ENCODE measurements at places on chromosomes 5 and 9.

GRCh38 chr9:104536756-104537155 lies at the start of gene OR13C3:
OR13C3 (minus strand) TSS chr9:104536856; CDS start chr9:104536723, 133 bp downstream.
- no peak for DNase-seq

DNA sequence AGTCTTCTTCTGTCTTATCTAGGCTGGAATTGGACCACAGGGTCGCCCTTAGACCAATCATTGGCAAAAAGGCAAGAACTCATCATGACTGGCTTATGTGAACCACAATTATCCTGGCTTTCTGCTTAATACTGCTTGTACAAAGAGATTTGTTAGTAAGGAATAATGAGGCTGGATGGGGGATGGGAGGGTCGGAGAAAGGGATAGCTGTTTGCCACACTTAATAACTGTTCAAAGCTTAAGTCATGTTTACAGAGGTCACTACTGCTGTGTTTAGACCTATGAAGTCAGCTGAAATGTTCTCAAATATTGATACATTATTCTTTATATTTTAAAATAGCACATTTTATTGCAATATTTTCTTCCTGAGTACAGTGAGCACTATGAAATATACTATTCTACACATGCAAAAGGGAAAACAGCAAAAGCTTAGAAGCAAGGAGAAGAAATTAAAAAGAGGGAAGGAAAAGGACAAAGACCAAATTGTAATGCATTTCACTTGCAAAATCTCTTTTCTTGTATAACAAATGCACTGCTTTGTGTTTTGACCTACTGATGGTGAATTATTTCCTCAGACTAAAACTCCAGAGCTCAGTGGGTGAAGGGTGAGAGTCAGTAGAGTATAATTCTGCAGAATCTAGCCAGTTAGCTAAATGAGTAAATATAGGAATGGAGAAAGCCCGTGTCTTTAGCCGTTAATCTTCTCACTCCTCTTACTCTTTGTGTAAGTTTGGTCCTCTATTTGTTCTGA lies 404.9 kb upstream of the ZNF608 start:
- no peak for DNase-seq

DNA sequence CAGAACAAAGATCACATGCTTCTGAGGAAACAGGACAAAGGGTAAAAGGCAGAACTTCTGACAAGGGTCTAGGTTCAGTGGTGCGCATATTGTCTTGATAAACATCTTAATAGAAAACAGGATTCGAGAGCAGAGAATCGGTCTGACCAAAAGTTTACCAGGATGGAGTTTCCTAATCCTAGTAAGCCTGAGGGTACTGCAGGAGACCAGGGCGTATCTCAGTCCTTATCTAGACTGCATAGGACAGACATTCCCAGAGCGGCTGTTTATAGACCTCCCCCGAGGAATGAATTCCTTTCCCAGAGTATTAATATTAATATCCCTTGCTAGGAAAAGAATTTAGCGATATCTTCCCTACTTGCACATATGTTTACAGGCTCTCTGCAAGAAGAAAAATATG lies 32.4 kb upstream of the TNFSF8 start:
- no peak for DNase-seq

GRCh38 chr9:123978981-123979380 lies 32.6 kb upstream of the LHX2 start:
- DNase-seq = no peak

GRCh38 chr9:106286249-106286648 lies 576.7 kb upstream of the ZNF462 start:
- DNase-seq = peak; percentile 16

- DNase-seq = no peak
These were observed 1967.1 kb upstream of the WWC1 start for GRCh38 chr5:166324372-166324771.

GRCh38 chr9:109474170-109474569 lies 23.9 kb downstream of the PTPN3 start:
- no peak for DNase-seq

- DNase-seq = no peak
These were observed 1765.3 kb downstream of the EFNA5 start for GRCh38 chr5:105905392-105905791.

DNA sequence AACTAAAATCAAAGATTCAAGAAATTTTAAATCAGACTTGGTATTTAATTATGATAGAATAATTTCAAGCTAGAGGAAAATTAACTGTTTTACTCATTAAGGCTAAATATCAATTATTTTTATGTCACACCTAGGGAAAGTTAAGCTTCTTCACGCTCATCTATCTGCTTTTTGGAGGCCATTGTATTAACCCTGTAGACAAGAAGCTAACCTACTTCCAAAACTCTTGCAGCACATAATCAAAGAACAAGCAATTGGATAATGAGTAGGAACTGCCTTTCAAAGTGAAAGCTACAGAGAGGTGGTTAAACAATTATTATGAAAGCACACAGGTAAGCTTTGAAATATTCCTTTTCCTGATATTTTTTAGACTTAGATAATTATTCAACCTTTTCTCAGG lies 6.7 kb downstream of the EBF1 start:
- DNase-seq = no peak

GRCh38 chr9:107270082-107270481 lies 13.0 kb upstream of the RAD23B start:
- no peak for DNase-seq

GRCh38 chr5:177590406-177590805 lies 1.6 kb upstream of the TMED9 start:
- DNase-seq = no peak

- no peak for DNase-seq
These were observed 823.2 kb downstream of the TLE1 start for GRCh38 chr9:80866121-80866520.

DNA sequence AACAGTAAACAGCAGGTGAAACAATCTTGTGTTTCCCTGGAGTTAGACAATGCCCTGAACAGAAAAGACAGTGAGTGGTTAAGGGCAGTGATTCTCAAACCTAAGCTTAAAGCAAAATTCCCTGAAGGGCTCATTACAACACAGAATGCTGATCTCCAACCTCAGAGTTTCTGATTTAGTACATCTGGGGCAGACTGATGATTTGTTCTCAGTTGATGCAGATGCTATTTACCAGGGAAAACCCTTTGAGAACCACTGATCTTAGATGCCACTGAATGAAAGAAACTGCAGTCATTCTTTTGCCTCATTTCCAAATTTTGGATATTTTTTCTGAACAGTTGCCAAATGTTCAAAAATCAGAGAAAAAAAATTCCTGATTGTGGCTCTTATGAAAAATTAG lies 18.7 kb upstream of the ADAM19 start:
- DNase-seq = no peak

GRCh38 chr9:130417602-130418001 lies 27.2 kb upstream of the ASS1 start:
- peak; percentile 25 for DNase-seq

DNA sequence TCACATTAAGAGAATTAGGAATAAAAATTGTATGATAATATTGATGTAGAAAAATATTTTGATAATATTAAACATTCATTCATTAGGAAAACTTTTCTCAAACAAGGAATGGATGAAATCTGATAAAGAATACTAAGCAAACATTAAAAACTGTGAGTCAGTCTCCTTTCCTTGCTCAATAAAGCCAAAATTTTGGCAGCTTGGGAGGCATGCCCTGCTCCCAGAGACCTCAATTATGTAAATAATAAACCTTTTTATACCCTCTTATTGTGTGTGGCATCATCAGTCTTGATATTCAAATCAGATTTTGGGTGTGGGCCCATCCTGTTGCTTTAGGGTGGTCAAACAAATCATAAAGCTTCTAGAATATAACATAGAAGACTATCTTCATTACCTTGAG lies 36.6 kb upstream of the CCL21 start:
- no peak for DNase-seq

- no peak for DNase-seq
These were observed 49.6 kb upstream of the CPLX2 start for GRCh38 chr5:175821790-175822211.

GRCh38 chr9:20511686-20512085 lies 110.6 kb downstream of the MLLT3 start:
- no peak for DNase-seq

- DNase-seq = peak; percentile 65
These were observed at the start of gene UBE2QL1 for GRCh38 chr5:6448622-6449464. UBE2QL1 (plus strand) TSS chr5:6448859; CDS start chr5:6448894, 35 bp downstream.

GRCh38 chr5:178547052-178547666 lies 43.0 kb downstream of the COL23A1 start:
- DNase-seq = no peak

- no peak for DNase-seq
These were observed 123.3 kb upstream of the RUSC2 start for GRCh38 chr9:35366627-35367026.

GRCh38 chr5:2186472-2187015 lies 303.8 kb upstream of the IRX4 start:
- no peak for DNase-seq

DNA sequence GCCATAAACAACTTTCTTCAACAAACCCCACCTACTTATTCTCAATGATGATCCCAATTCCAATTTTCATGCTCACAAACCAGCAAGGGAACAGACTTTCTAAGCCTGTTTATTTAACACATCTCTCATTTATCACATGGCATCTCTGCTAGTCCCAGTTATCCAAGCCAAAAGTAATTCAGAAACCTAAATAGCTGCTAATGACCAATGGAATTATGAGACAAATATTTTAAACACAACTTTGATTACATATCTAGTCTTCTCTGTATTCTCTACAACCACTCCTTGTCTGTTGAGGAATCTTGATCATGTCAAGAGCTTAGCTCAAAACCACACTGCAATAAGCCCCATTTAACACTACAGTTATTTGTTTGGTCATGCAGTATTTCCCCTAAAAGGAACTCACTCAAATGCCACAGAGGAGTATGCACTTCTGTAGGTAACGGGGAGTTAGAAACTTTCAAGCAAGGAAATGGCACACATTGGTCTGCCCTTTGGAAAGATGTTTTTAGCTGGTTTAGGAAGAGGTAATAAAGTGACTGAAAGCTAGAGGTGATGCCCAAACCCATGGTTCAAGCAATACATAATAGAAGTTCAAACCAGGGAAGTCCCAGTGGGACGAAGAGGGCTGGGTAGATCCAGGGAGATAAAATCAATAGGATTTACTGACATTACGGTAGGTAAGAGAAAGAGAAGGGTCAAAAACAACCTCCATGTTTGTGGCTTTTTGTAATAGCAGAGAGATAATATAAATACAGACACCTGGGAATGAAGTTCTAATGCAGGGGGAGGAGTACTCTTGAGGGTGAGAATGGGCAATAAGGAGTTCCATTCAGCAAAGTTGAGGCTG lies 42.1 kb upstream of the HTR4 start:
- DNase-seq = no peak

DNA sequence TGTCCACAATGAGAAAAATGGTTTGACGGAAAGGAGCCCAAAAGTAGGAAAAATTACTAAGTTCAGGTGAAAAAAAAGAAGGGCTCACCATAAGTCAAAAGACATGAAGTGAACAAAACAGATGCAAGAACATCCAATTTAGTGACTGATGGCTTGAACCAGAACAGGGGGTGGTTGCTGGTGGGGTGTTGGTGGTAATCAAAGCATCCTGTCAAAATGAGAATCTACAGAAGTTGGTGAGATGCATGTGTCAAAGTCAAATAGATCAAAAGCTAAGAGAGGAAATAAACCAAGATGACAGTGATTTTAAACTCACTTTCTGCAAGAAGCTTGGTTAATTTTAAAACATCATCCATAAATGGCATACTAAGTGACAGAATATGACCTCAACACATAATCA lies 117.4 kb downstream of the MLLT3 start:
- DNase-seq = no peak

- DNase-seq = no peak
These were observed 155.4 kb downstream of the DOCK8 start for GRCh38 chr9:370086-370485.

GRCh38 chr5:127419683-127420257 lies 97.7 kb upstream of the PRRC1 start:
- DNase-seq = no peak

GRCh38 chr9:85645909-85646627 lies 95.7 kb downstream of the AGTPBP1 start:
- no peak for DNase-seq

GRCh38 chr5:16600397-16600796 lies 16.4 kb downstream of the RETREG1 start:
- DNase-seq = peak; percentile 66

DNA sequence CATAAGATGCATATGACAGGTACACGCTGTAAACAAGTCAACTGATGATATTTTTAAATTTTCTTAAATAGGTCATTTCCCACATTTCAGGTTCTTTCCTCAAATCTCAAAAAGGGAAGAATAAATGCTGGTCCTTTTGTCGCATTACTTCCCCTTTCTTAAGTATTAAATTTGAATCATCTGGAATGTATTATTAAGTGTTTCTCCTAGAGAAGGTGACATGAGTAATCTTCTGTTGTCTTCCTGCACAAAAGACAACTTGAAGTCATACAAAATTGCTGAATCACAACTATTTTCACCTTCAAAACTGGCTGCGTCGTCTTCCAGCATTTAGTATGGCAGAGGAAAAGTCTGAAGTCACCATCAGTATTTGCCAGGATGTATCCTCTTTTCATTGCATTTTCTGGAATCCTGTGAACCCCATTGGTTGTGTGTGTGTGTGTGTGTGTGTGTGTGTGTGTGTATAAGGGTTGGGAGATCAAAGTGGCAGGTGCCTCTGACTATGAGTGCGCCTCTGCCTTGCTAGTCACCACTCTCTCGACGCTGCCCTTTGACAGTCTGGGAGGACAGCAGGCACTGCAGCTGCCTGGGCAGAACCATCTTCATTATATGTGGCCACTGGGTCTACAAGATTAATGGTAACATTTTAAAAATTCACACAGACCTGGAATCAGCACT lies 86.9 kb downstream of the MVB12B start:
- DNase-seq = peak; percentile 68

DNA sequence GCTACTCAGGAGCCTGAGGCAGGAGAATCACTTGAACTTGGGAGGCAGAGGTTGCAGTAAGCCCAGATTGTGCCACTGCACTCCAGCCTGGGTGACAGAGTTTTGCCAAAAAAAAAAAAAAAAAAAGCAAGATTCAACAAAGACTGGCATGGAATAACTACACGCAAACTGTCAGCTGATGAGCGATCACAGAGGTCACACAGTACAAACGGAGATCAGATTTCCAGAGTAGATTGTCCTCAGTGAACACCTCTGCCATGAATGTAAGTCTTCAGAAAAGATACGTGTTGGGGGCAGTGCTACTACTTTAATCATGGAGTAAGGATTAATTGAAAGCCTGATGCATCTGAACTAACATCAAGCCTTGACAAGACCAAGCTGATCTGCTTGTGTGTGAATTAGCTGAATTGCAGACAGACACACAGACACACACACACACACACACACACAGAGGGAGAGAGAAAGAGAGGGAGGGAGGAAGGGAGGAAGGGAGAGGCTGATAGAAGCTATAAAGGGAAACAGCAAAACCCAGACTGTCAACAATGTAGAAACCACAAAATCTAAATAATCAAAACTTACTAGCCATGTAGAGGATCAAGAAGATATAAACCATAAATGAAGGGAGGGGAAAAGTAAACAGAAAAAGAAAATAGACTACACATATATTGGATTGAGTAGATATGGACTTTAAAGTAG lies 222.9 kb upstream of the ZNF462 start:
- no peak for DNase-seq

- peak; percentile 46 for DNase-seq
These were observed at the start of gene COL27A1 for GRCh38 chr9:114155263-114155994. COL27A1 (plus strand) TSS chr9:114155537; CDS start chr9:114155951, 414 bp downstream.
